Adipocyte (in vitro differentiated cells): ENCODE measurements at places on chromosomes 7 and 10.
A peak's percentile ranks its signal among the peaks of the same experiment; 100 is the strongest.

DNA sequence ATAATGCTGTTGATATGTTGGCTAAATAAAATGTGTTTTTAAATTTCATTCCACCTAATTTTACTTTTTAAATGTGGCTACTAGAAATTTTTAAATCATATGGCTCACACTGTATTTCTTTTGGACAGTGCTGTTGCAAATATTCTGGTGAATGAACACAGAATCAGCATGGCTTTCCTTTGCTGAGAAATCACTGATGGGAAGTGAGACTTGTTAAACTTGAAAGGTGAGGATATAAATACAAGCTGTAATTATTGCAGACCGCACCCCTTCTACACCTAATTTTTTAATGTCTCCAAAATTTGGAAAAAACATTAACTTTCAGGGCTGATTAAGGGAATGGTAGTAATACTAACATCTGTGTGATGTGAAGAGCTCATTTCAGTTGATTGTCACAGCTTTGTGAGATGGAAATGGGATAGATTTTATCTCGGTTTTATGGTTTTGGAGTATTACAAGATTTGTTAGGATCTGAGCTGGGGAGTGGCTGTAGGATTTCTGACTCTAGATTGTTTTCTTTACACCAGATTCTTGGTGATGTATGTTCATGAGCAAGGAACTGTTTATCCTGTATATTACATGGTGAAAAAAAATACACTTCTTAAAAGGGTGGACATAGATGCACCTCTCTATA, 1.3 kb downstream of the MIOS start:
- DNase-seq, result no peak

DNA sequence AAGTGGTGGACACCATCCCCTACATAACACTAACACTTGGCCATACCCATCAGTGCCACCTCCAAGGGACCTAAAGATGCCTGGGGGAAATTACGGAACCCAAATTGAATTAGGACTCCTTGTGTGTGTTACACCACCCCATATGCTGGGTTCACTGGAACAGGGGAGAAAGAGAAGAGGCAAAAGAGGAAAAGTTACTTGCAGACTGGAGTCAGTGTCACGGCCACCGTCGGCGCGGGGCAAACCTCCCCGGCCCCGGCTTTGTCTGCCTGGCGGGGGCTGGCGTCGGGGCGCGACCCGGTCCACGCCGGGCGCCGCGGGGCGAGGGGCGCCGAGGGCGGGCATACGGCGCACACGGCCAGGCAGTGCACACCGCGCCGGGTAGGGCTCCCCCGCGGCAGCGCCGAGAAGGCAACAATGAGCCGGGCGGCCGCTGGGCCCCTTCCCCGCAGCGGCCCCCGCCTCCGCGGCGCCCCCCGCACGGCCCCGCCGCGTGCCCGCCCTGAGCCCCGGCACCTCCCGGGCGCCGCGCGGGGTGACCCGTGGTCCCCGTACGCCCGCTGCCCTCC, 171.1 kb downstream of the FAM107B start:
- DNase-seq, result peak; percentile 60

DNA sequence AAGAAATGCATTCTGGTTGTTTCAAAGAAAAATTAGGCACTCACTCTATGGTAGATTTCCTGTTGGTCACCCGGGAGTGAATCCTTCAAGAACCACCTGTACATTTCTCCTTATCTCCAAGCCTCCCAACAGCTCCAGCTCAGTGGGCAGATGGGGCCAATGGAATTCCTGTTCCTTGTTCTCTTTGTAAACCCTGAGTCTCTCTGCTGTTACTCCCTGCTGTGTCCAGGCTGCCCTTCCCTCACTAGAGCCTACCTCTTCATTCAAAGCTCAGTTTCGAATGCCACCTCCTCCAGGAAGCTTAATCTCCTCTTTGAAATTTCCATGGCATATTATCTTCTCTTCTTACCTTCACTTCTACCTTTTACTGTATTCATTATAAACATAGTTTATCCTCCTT, 3.5 kb upstream of the BMPER start:
- no peak for DNase-seq

DNA sequence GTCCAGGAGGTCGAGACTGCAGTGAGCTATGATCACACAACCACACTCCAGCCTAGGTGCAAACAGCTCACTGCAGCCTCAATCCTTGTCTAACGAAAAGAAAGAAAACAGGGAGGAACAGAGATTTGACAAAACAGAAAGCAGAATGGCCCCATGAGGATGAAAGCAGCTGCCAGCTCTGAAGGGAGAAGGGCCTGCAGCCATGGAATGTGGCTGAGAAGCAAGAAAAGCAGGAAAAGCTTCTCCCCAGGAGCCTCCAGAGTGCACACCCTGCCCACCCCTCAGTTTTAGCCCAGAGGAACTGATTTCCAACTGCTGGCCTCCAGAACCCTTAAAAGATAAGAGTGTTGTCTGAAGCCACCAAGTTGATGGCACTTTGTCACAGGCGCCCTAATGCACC, 13.0 kb downstream of the ESYT2 start:
- peak; percentile 47 for DNase-seq

DNA sequence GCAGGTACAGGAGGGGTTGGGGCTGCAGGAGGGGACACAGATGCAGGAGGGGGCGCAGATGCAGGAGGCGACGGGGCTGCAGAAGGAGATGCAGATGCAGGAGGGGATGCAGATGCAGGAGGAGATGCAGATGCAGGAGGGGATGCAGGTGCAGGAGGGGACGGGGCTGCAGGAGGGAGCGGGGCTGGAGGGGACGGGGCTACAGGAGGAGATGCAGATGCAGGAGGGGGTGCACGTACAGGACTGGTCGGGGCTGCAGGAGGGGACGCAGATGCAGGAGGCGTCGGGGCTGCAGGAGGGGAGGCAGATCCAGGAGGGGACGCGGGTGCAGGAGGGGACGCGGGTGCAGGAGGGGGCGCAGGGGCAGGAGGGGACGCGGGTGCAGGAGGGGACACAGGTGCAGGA, 66.5 kb downstream of the VWA2 start:
- no peak for DNase-seq

- no peak for DNase-seq
These were observed 97.3 kb downstream of the DNAH11 start for GRCh38 chr7:21640105-21640504.

- DNase-seq, result no peak
These were observed 40.0 kb upstream of the RHEB start for GRCh38 chr7:151559557-151560183.

DNA sequence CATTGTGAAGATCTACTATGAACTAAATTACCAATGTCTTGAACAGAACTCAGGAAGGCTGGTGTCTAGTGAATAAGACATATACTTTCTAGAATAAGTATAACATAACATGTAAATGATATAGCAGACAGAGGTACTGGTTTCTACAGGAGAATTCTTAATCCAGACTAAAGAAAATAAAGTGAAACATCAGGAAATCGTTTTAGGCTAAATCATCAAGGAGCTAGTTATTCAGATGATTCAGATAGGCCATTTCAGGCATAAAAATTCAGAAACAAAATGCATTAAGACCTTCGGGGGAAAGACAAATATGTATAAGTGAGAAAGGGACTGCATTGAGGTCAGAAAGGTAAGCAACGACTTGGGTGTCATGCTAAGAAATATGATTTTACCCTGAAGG, 170.6 kb downstream of the LRRN3 start:
- DNase-seq, result no peak

GRCh38 chr10:128084991-128085390, 41.2 kb downstream of the MKI67 start:
- no peak for DNase-seq

GRCh38 chr10:110416776-110417711, 80.7 kb upstream of the DUSP5 start:
- DNase-seq, result no peak

DNA sequence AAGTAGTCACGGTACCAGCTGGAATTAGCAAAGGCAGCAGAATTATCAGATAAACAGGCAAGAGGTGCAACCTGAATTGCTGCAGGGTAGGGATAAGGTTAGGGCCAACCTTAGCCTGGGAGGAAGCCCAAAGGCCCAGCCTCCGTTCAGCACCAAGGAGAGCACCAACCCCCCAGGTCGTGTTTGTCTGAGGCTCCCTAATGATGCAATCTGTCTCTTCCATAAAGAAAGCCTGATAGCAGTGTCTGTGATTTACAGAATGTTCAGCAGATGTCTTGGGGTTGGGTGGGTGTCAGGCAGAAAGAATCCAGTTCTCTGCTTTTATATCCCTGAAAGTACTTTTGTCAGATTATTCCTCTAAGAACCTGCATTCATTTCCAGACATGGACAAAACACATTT, 328.4 kb upstream of the AOAH start:
- peak; percentile 60 for DNase-seq

DNA sequence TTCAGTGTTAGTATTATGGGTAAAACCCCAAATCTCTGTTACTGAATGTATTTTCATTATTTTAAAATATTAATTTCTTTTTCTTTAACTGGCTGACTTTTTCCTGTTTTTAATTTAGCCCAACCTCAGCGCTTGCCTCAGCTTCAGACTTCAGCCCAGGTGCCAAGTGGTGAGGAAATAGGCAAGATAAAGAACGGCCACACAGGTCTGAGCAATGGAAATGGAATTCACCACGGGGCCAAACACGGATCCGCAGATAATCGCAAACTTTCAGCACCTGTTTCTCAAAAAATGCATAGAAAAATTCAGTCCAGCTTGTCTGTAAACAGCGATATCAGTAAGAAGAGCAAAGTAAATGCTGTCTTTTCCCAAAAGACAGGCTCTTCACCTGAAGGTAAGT, 57.5 kb downstream of the MDFIC start:
- DNase-seq, result no peak

DNA sequence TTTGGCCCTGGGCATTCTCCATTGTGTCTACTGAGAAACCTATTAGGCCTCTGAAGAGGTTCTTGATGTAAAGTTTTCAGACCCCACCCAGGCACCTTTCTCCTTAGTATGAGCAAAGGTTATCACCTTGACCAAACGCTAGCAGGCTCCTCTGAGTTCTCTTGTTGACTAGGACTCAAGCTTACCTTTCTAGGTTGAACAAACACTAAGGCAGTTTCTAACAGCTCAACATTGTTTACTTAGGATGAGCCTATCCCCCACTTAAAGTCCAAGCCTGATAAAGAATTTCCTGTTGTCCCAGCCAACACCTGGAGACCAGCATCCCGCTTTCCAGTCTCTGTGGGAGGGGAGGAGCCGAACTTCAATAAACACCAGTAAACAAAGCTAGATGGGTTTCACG, 26.3 kb upstream of the ITGB8 start:
- DNase-seq, result no peak

- no peak for DNase-seq
These were observed 47.0 kb upstream of the RPA3 start for GRCh38 chr7:7765422-7765821.

GRCh38 chr10:112926906-112927688, 22.9 kb upstream of the TCF7L2 start:
- DNase-seq, result no peak

- no peak for DNase-seq
These were observed 32.5 kb downstream of the TRUB1 start for GRCh38 chr10:114970515-114970914.

- DNase-seq, result no peak
These were observed 23.1 kb upstream of the MACC1 start for GRCh38 chr7:20240080-20240926.

DNA sequence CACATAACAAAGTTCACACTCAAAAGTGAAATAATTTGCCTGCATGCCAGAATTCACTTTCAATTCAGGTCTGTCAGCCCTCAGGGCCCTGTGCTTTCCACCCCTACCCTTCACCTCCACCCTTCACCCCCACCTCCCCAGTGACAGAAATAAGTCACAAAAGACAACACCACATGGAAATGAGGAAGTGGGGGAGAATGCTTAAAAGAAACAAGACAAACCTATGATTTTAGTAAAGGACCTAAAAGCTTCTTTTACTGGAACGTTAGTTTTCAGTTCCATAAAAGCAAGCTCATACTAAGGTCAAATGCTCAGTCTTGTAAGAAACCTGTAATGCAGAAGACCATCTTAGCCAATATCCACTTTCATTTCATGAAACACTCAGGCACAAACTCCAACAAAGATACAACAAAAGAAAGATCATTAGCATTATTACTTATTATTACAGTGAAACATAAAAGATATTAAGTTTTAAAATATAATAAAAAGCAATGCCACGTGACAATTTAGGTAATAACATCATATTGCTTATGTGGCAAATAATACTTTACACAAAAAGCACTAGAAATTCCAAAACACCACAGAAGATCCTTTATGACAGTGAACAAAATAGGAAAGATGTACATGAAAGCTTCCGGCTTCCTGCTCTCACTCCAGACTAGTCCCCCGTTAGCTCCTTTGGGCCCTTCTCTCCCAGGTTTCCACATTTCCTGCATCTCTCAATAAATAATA, 112.1 kb downstream of the LMBR1 start:
- DNase-seq, result no peak

- no peak for DNase-seq
These were observed 11.9 kb upstream of the OR6V1 start for GRCh38 chr7:143040209-143040715.

DNA sequence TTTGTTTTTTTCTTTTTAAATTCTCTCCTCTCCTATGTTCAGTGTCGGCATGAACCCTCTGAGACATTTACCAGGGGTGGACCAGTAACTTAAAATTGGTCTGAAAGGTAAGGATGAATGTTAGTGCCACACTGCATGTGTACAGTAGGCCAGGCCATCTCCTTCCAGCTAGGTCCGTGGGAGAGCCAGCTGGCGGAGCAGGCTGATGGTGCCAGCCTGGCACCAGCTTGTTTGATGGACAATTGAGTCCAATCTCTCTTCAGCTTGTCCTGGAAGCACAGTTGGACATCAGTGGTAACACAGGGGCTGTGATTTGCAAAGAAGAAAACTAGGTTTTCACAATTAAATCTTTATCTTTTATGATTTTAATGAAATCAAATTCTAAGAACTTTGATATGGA, 136.5 kb downstream of the CNNM2 start:
- no peak for DNase-seq

- DNase-seq, result peak; percentile 90
These were observed 101.7 kb upstream of the KLF6 start for GRCh38 chr10:3886641-3887251.

GRCh38 chr10:4382811-4383210, 443.2 kb upstream of the AKR1E2 start:
- DNase-seq, result peak; percentile 26

DNA sequence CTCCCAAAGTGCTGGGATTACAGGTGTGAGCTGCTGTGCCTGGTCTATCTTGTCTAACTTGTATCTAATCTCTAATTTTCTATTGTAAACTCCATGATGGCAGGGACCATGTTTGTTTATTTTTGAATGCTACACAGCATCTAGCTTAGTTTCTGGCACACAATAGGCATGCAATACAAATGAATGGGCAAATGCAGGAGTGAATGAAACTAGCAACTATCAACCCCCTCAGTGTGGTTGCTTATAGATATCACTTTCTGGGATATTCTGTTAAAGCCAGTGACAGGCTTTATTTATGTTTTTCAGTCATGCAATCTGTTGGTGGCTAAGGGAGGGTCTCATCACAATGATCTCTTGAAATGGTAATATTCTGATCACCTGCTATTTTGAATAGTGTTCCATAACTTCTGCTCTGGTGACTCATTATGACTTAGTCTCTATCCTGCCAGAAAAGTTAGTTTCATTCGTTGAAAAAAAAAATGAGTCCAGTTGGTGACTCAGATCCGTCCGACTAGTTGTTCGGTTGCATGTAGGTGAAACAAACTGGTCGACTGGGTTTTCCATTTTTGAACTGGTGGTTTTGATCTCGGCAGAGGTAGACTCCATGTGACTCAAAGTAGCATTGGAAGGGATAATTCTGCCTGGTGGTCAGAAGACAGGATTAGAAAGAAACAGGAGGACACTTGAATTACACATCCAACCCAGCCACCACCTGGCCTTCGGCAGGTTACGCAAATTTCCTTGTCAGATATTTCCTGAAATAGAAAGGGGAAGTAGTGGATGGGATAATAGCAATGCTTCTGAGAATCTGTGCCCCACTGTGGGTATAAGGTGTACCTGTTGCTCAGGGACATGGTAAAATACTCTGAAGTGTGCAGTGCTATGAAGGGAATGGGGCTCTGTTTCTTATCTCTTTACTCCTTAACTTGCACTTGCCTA, 76.8 kb downstream of the GATA3 start:
- no peak for DNase-seq
